ENCODE measurements at places on chromosomes 3 and 15. TPM values are rescaled to one million over a fixed set of nuclear protein-coding genes. Genes with fewer than 3 reads are reported as not detected.

CPA3 gene
- 5.2 TPM for total RNA-seq

BNC1 gene
- total RNA-seq = 1.6 TPM

C3orf85 gene
- not detected for total RNA-seq

PTPRG gene
- total RNA-seq = 48.5 TPM

SAXO2 gene
- total RNA-seq = 0.52 TPM

MUC13 gene
- total RNA-seq = not detected

SYNPR gene
- total RNA-seq = not detected

CPB1 gene
- 2.1 TPM for total RNA-seq

CNTN3 gene
- total RNA-seq = 3.7 TPM

MEGF11 gene
- total RNA-seq = 0.52 TPM

GRM2 gene
- not detected for total RNA-seq

NR2E3 gene
- total RNA-seq = 1.0 TPM

CMTM8 gene
- total RNA-seq = not detected

NLGN1 gene
- total RNA-seq = 5.7 TPM

MYZAP gene
- total RNA-seq = 2.6 TPM

SMCO1 gene
- 3.7 TPM for total RNA-seq

ISY1 gene
- total RNA-seq = 27.1 TPM

ADGRG7 gene
- total RNA-seq = not detected

GOLGA8J gene
- not detected for total RNA-seq

CADPS gene
- 1.0 TPM for total RNA-seq

SI gene
- not detected for total RNA-seq

TJP1 gene
- 53.2 TPM for total RNA-seq

SCN5A gene
- 1.6 TPM for total RNA-seq

GXYLT2 gene
- total RNA-seq = 31.8 TPM

DAZL gene
- total RNA-seq = not detected

CACNA2D2 gene
- 1.0 TPM for total RNA-seq

IGDCC3 gene
- total RNA-seq = 1.0 TPM

TMEM115 gene
- total RNA-seq = 24.5 TPM

SNX22 gene
- total RNA-seq = 1.0 TPM

CRYGS gene
- 1.0 TPM for total RNA-seq

NDUFB4 gene
- total RNA-seq = 52.7 TPM

NUP210 gene
- total RNA-seq = 3.7 TPM

RRP9 gene
- total RNA-seq = 14.6 TPM

LINGO1 gene
- total RNA-seq = 3.7 TPM

RNF7 gene
- 26.1 TPM for total RNA-seq

HTR3E gene
- not detected for total RNA-seq

GOLGA8K gene
- total RNA-seq = not detected

CP gene
- total RNA-seq = 1.0 TPM

FBXW12 gene
- total RNA-seq = 0.52 TPM

FMN1 gene
- total RNA-seq = 3.7 TPM

AQP9 gene
- total RNA-seq = 2.1 TPM

ALPK3 gene
- total RNA-seq = 33.4 TPM

PDZRN3 gene
- total RNA-seq = 50.6 TPM

RBP2 gene
- not detected for total RNA-seq

SPINK8 gene
- total RNA-seq = not detected

MOBP gene
- not detected for total RNA-seq

GOLGA6L10 gene
- 0.52 TPM for total RNA-seq

TF gene
- 3.1 TPM for total RNA-seq

REC114 gene
- total RNA-seq = not detected

LMAN1L gene
- total RNA-seq = not detected

RETNLB gene
- total RNA-seq = not detected

TRAIP gene
- total RNA-seq = 2.6 TPM

ANKUB1 gene
- not detected for total RNA-seq

SAMMSON gene
- under 0.01 TPM for total RNA-seq

DCLK3 gene
- 2.6 TPM for total RNA-seq

FOXB1 gene
- not detected for total RNA-seq
